ENCODE measurements at places on chromosomes 6 and 20.

DNA sequence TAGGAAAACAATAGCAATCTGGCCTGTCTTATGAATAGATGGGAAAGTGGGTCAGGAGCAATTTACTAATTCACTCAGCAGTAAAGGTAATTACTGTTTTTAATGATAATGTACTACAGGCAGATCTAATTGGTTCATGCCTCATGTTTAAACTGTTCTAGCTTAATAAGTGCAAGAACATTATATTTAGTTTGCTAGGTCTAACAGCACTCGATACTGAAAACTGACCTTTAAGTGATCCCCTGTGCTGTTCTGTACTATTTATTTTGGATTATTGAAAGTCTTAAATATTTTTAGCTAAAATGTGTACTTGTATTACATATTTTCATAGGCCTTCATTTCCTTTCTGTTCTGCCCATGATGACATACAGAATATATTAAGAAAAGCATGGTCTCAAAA, 998.0 kb upstream of the GJE1 start:
- no peak for DNase-seq

- no peak for DNase-seq
Measured at GRCh38 chr6:166045860-166046200, 121.8 kb downstream of the TBXT start.

GRCh38 chr6:78629154-78629721, 238.1 kb upstream of the IRAK1BP1 start:
- no peak for DNase-seq

GRCh38 chr6:93858213-93858612, 438.9 kb upstream of the EPHA7 start:
- DNase-seq, result no peak

DNA sequence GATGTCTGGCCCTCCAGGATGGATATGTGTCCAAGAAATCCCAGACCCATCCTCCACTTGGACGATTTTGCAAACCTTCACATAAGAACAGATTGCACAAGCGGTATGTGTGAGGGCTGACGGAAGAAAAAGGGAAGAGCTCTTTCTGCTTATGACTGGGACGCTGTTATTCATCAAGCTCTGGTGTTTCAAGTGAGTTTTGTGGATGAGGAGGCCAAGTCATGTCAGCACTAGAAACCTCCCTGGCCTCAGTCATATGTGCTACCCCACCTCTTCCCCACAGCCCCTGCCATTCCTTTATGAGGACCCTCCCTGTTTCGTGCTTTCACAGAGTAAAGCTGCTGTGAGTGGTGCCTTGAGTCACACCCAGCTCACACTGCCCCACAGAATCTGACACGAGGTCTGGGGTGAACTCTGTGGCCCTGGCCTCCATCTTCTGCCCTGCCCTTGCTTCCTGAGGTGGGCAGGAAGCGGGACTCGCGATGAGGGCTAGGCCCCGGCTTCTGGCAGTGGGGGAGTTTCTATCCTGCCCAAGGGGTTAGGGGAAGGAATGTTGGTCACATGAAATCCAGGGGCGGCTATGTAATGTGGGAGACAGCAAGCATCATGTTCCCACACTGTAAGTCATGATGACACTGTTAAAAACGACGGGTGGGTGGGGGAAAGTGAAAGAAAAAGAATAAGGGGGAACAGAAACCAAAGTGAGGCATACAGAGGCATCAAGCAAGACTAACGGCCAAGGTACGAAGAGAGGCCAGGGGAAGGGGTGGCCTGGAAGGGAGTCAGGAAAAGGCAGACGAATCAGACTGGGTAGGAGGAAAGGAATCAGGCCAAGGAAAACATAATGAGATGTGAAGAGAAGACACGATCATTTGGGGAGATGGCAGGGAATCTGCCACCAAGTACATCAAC, 78.1 kb downstream of the PRDM1 start:
- DNase-seq, result peak; percentile 67

GRCh38 chr6:82909551-82909950, 156.1 kb downstream of the UBE3D start:
- DNase-seq, result no peak

DNA sequence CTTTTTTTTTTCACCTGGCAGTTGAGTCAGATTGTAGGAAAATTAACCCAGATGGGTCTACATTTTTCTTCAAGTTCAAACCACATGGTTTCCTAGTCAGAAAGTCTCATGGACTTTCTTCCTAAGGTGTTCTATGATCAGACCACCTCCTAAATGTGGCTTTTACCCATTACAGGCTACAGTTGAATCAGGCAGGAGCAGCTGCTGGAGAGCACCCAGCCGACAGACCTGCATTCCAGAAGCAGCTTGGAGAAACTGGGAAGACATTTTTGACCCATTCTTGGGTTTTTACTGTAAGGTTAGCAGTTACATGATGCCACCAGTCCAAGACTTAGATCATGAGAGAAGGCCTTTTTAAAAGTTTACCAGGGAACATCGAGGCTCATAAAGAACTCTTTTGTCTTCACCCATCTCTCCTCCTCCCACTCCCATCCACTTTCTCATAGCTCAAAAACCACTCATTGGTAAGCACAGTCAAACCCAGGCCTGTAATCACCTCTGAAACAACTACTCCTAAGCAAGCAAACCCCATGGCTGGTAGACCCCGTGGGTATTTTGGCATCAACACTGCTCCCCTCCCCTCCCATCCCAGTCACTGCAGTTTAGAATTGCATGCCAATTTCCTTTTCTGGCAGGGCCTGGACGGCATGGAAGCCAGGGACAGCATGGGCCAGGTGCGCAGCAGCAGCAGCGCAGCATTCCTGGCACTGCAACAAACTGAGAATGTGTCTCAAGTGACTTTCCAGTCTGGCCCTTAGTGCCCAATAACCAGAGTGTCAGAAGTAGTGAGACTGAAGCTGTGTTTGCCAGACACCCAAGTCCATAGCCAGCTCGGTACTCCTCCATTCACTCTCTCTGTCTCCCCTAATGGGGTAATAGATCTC, 113.7 kb downstream of the CLIC5 start:
- no peak for DNase-seq

DNA sequence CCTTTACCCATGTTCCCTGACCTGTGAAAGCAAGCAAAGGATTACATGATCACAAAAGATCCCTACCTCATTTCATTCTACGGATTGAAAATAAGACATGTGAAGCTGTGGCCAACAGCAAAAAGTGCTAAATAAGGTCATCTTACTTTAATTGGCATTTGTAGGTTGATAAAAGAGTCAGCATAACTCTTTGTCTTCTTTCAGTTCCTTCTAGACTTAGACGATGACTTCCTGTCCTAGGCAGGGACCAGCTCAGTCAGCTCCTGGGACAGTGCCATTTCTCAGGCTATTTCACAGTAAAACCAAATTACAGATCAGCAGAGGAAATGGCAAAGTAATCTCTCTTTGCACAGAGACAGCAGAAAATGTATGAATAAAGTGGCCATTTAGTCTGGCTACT, 480.7 kb downstream of the RFPL4B start:
- DNase-seq, result no peak

GRCh38 chr6:152316024-152316423, 321.1 kb downstream of the SYNE1 start:
- no peak for DNase-seq

GRCh38 chr6:86856379-86856778, 80.9 kb upstream of the HTR1E start:
- DNase-seq, result no peak

DNA sequence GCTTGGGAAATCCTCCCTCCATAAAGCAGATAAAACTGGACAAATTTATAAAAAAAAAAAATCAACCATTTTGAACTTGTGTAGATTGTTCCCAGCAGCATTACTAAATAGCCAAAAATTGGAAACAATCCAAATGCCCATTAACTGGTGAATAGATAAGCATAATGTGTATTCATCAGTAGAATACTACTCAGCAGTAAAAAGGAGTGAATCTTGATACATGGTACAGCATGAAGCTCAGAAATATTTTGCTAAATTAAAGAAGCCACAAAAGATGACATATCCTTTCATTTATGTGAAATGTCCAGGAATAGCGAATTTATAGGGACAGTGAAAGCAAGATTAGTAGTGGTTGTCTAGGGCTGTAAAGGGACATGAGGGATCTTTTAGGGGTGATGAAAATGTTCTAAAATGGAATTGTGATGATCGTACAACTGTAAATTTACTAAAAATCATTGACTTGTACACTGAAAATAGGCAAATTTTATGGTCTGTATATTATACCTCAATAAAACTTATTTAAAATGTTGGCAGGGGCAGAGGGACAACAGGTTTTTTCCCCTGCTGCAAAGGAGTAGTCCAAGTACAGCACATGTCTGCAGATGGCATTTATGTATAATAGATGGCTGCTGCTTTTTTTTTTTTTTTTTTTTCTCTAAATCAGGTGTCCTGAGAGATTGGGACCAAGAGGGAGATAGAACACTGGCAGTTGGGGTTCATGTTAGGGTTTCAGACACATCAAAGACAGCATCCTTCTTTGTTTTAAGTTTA, 59.5 kb downstream of the CBFA2T2 start:
- peak; percentile 15 for DNase-seq

GRCh38 chr20:15654208-15654649, 919.0 kb downstream of the KIF16B start:
- DNase-seq, result peak; percentile 52

DNA sequence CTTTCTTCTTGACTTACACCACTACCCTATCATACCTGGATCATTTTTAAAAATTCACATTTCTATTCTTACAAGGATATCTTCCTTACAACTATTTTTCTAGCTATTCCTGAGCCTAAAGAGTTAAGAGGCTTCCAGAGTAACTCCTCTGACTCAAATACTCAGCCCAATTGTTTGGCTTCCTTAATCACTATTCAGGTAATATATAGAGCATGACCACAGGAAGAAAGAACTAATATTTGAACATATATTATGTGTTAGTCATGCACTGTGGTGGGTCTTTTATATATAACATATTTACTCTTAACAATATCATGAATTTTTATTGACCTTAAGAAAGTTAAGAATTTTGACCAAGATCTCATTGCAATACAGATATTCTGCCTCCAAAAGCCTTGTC, 42.0 kb upstream of the ID4 start:
- no peak for DNase-seq

DNA sequence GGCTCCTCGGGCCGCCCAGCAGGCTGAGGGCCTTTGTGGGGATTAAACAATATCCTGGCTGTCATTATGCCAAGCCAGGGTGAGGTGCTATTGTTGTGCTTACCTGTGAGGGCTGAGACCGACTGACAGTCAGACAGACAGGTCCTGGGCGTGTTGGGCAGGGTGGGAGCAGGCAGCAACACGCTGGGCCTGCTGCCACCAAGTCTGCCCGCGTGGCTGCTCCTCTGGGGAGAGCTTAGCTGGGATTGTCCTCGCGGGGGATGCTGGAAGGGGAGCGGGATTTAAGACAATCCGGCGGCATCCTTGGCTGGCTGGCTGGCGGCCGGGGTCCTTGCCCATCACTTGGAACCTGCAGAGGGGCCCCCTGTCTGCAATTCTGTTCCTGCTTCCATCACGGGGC, 20.0 kb downstream of the ITPR3 start:
- no peak for DNase-seq

DNA sequence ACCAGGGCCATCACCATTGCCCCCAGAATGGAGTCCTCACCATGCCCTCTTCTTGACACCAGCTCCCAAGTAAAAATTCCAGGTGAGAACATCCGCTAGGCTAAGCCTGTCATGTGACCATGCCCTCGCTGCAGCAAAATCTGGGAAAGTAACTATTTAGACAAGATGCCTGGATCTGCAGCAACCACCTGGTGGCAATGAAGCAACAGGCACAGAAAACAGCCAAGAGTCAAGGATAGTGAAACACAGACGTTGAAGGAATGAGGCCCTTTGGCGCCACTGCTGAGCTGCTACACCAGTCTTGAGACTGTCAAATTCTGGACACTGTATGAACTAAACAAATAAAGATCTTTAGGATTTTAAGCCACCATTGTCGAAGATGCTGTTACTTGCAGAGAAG, 30.1 kb upstream of the TGM6 start:
- no peak for DNase-seq

DNA sequence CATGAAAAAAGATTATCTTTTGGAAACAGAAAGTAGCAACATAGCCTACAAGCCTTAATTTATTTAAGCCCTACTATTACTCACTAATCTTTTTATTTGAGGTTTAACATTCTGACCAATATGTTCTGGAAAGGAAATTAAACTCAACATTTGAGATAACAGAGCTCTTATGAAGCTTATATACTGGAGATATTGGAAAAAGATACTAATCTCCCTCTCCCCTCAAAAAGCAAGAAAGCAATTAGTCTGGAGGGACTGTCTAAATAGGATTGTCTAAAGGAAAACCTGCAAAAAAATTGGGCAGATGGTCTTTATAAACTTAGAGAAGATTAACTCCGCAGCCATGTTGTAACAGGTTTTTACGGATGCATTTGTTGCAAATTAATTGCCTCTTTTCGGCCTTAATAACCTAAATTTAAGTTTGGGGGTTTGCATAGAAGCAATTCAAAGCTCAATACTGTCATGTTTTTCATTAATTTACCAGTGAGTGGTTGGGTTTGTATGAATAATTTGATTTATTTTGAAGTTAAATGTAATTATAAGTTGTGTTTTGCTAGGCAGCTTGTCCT, 79.1 kb downstream of the SHLD1 start:
- no peak for DNase-seq

- DNase-seq, result no peak
Measured at GRCh38 chr6:6811128-6812009, 222.8 kb downstream of the LY86 start.

- no peak for DNase-seq
Measured at GRCh38 chr6:23611776-23612381, 514.1 kb upstream of the NRSN1 start.

GRCh38 chr20:15645816-15646215, 927.4 kb downstream of the KIF16B start:
- DNase-seq, result no peak

DNA sequence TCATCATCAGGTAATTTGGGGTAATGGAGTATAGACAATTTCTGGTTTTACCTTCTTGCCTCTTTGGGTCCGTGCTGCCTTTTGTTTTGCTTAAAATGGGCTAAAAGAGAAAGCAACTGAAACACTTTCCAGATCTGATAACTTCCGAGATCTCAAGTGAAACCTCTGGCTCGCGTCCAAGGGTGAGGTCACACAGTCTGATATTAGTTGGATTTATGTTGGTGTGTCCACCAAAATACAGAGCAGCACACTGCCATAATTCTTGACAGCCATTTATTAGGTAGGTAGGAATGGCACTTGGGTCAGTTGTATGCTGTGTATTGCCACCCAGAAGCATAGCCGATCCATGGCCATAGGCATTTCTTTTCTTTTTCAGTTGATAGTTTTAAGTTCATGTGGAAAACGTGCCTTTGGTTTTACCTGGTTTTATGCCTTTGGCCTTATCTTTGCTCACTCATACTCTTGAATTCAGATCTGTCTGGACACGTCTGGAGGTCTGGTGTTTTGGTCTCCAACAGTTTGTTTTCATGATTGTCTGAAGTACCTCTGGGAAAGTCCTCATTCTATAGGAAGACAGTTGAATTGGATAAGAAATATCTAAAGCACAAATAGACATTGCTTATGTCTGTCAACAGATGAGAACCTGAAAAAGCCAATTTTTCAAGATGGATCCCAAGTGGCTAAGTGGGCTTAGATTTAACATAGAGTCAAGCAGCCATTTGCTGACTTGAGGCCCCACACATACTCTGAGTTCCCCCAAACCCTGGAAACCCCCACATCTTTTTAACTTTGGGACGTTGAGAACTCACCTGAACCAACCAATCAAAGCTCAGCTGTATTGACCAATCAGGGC, 320.8 kb downstream of the SOX4 start:
- peak; percentile 11 for DNase-seq

- no peak for DNase-seq
Measured at GRCh38 chr6:137570393-137570792, 76.2 kb upstream of the OLIG3 start.

- no peak for DNase-seq
Measured at GRCh38 chr20:15919118-15919517, 654.1 kb downstream of the KIF16B start.
